ENCODE measurements at places on chromosomes 1 and 21. TPM values are rescaled to one million over a fixed set of nuclear protein-coding genes. Genes with fewer than 3 reads are reported as not detected.
A peak's percentile ranks its signal among the peaks of the same experiment; 100 is the strongest.

GRCh38 chr1:55589671-55590297, 374.6 kb upstream of the USP24 start:
- H3K4me1 ChIP-seq: no peaks in the 10 kb centered on the region
- DNase-seq: no peak
- H3K27me3 ChIP-seq: no peaks in the 10 kb centered on the region

DNA sequence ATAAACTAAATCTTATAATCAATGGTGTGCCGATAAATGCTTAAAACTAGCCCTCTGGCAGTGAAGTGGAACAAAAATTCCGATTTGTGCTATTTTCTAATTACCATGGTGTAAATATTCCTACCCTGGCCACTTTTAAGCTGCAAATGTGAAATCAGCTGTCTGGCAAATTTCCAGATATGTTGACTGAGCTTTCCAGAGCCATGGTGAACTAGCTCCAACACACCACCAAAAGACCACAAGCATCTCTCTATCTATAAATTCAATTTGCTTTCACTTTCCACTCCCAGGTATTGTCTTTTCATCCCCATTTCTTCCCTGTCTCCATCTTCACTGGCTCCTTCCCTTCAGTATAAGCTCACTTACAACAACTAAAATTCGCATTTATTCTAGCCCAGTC, 152.3 kb upstream of the RGS18 start:
- H3K27ac ChIP-seq: no peak overlapping the region
- H3K4me1 ChIP-seq: no peaks in the 10 kb centered on the region
- no peak for DNase-seq
- H3K4me3 ChIP-seq: no peak overlapping the region

GRCh38 chr1:117009132-117009531, 7.6 kb downstream of the CD101 start:
- no peaks in the 10 kb centered on the region for H3K4me1 ChIP-seq
- H3K4me3 ChIP-seq: no peak overlapping the region
- H3K27ac ChIP-seq: no peak overlapping the region
- H3K27me3 ChIP-seq: no peaks in the 10 kb centered on the region

DNA sequence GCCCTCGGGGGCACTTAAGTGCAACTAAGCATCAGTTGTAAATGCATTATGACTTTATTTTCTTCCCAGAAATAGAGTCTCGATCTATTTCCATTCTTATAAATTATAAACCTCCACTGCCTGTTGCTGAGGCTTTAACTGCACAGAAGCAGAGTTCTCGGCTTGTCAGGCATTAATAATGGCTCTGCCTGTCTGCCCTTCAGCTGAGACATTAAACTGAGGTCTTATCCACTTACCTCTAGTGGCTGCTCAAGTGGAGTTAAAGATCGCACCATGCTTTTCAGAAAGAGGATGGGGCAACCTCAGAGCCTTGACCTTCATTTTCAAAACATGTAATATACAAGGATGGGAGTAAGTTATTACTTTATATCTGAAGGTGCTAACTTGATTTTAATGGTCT, 597.6 kb upstream of the PRMT6 start:
- no peak overlapping the region for H3K4me3 ChIP-seq
- H3K27me3 ChIP-seq: no peaks in the 10 kb centered on the region
- no peaks in the 10 kb centered on the region for H3K36me3 ChIP-seq
- DNase-seq: no peak
- no peaks in the 10 kb centered on the region for H3K4me1 ChIP-seq

- DNase-seq: no peak
- H3K4me1 ChIP-seq: no peaks in the 10 kb centered on the region
- no peaks in the 10 kb centered on the region for H3K27me3 ChIP-seq
Observed at GRCh38 chr1:154859151-154859785, 10.8 kb downstream of the KCNN3 start.

GRCh38 chr21:38908537-38908936, 102.8 kb downstream of the ETS2 start:
- no peak for DNase-seq
- no peaks in the 10 kb centered on the region for H3K36me3 ChIP-seq
- no peaks in the 10 kb centered on the region for H3K27me3 ChIP-seq
- H3K4me3 ChIP-seq: no peak overlapping the region
- peaks cover 48% of the 10 kb centered on the region for H3K4me1 ChIP-seq

GRCh38 chr1:206029484-206029883, 5.8 kb upstream of the CTSE start:
- no peak for DNase-seq
- no peaks in the 10 kb centered on the region for H3K27me3 ChIP-seq
- no peak overlapping the region for H3K27ac ChIP-seq
- no peaks in the 10 kb centered on the region for H3K36me3 ChIP-seq
- H3K4me1 ChIP-seq: peaks cover 19% of the 10 kb centered on the region

MIER1 gene
- total RNA-seq: 6.4 TPM

- H3K36me3 ChIP-seq: no peaks in the 10 kb centered on the region
- no peaks in the 10 kb centered on the region for H3K4me1 ChIP-seq
- no peak overlapping the region for H3K27ac ChIP-seq
- H3K27me3 ChIP-seq: no peaks in the 10 kb centered on the region
- H3K4me3 ChIP-seq: no peak overlapping the region
Observed at GRCh38 chr1:239563681-239564080, 177.3 kb downstream of the CHRM3 start.

SEMA6C gene
- 8.1 TPM for total RNA-seq

RGS13 gene
- total RNA-seq: 3.9 TPM

SELENBP1 gene
- 341 TPM for total RNA-seq

WNT3A gene
- total RNA-seq: not detected

DNA sequence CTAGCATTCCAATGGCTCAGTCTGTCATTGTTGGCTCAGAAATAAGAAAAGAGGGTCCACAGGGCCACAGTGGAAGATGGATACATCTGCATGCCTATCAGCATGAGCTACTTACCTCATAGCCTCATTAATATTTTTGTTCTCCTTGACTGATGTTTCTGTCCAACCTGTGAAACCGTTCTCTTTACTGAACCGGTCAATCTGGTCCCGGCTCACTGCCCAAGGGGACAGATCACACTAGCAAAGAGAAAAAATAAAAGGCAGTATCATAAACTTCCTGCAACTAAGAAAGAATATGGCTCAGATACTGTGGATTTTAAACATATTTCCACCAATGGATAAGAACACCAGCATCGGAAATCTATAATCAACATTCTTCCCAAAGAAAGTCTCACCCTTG, 4.7 kb downstream of the RAB29 start:
- DNase-seq: no peak
- no peaks in the 10 kb centered on the region for H3K36me3 ChIP-seq
- no peak overlapping the region for H3K27ac ChIP-seq

DNA sequence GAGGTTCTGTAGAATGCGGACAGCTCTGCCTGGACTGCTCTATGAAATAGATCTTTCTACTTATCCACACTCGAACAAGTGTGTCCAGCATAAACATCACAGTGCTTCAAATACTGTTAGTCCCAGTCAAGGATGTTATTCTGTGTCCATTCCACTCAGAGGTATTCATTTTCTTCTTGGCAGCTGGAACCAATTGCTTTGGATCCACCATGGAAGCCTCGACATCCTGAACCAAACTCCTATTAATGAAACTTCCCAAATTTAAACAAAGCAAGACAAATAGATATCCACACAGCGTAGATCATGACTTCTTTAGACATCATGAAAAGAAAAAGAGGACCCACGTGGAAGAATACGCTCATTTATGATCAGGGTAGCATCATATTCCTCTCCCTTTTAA, 95.8 kb downstream of the DISC1 start:
- H3K36me3 ChIP-seq: no peaks in the 10 kb centered on the region

C1orf226 gene
- total RNA-seq: 4.3 TPM

BATF3 gene
- total RNA-seq: not detected

DNA sequence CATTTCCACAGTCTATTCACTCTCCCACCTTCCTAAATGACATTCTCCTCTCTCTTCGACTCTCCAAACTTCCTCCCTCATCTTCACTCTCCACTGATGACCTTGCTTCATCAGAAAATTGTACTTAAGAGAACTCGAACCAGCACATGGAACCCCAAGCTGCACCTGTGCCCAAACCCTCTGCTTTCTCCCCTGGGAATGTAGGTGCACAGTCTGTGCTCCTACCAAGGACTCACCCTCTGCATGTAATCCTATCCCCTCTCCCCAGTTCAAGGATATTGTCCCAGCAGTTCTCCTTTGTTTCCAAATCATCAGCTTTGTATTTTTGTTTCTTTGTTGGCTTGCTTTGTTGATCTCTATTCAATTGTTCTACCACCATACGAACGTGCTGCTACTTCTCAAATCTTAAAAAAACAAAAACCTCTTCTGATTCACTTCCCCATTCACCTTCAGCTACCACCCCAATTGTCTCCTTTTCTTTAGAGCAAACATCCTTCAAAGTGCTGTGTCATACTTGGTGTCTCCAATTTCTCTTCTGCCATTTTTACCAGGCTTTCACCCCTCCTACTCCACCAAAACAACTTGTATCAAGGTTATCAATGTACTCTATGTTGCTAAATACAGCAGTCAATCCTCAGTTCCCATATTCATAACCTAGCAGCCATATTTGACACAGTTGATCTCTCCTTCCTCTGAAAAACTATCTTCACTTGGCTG, 26.8 kb downstream of the RAB3B start:
- no peaks in the 10 kb centered on the region for H3K27me3 ChIP-seq
- no peaks in the 10 kb centered on the region for H3K36me3 ChIP-seq
- H3K4me1 ChIP-seq: no peaks in the 10 kb centered on the region
- DNase-seq: no peak
- no peak overlapping the region for H3K27ac ChIP-seq

GRCh38 chr1:231719485-231720183, 93.0 kb downstream of the DISC1 start:
- H3K4me1 ChIP-seq: no peaks in the 10 kb centered on the region
- H3K36me3 ChIP-seq: no peaks in the 10 kb centered on the region
- no peak overlapping the region for H3K4me3 ChIP-seq
- H3K27me3 ChIP-seq: no peaks in the 10 kb centered on the region
- DNase-seq: no peak
- H3K27ac ChIP-seq: no peak overlapping the region

- H3K27ac ChIP-seq: no peak overlapping the region
- DNase-seq: no peak
- H3K4me3 ChIP-seq: no peak overlapping the region
- no peaks in the 10 kb centered on the region for H3K4me1 ChIP-seq
Observed at GRCh38 chr1:230307213-230307612, 118.9 kb downstream of the PGBD5 start.

DNA sequence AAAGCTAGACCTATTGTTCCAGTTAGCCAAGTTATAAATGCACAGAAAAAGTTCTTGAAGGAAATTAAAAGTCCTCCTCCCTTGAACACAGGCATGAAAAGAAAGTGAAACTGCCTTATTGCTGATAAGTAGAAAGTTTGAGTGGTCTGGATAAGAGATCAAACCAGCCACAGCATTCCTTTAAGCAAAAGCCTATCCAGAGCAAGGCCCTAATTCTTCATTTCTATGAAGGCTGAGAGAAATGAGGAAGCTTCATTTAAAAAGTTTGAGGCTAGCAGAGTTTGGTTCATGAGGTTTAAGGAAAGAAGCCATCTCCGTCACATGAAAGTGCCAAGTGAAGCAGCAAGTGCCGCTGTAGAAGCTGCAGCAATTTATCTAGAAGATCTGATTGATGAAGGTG, 2.7 kb upstream of the SSX2IP start:
- no peak overlapping the region for H3K4me3 ChIP-seq
- H3K27me3 ChIP-seq: no peaks in the 10 kb centered on the region
- DNase-seq: no peak
- H3K36me3 ChIP-seq: no peaks in the 10 kb centered on the region
- no peak overlapping the region for H3K27ac ChIP-seq

DNA sequence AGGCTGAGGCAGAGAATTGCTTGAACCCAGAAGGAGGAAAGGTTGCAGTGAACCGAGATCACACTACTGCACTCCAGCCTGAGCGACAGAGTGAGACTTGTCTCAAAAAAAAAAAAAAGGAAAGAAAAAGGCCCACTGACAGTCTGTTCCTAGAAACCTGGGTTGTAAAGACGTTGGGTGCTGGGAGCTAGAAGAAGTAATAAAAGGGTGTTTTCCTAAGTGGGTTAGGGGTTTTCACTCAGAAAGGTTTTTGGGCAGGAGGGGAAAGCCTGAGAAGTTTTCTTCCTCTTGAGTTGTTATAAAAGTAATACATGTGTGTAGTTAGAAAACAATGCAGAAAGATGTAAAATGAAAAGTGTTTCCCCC, 25.4 kb downstream of the CELA3A start:
- no peak overlapping the region for H3K27ac ChIP-seq
- no peaks in the 10 kb centered on the region for H3K27me3 ChIP-seq
- no peak overlapping the region for H3K4me3 ChIP-seq
- no peaks in the 10 kb centered on the region for H3K36me3 ChIP-seq

DNA sequence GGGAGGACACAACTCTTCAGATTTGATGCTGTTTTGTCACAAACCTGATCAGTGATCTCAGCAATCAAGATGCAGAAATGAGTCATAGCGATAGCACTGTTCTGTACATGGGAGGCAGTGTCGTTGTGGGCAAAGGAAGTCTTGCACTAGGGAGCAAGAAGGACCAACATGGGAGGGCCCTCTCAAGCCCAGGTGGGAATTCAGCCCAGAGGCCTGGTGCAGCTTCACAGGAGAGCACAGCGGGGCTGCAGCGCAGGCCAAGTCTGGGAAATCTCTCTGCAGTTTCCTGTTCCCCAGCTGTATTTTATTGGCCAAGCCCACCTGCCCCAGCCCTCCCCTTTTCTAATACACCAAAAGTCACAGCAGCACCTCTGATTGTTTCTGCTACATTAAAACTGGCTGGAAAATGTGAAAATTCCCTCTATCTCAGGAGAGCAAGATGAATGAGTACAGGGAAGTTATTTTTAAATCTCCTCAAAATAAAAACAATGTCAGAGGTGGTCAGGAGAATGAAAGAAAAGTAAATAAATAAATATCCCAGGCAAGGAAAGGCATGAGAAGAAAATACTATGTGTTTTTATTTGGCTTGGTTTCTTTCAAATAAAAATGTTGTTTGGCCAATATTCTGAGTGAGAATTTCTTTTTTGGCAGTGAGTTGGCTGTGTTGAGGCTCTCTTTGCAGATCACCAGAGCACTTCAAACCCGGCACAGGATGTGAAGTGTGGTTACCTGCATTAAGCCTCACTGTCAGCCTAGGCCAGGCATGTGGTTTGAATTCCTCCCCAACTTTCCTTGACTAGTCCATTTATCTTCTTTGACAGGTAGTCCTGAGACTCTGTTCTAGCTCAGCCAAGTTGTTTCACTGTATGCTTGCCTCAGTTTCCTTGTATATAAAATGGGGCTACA, 422.1 kb downstream of the PLPP3 start:
- no peak overlapping the region for H3K4me3 ChIP-seq
- H3K27ac ChIP-seq: no peak overlapping the region
- H3K27me3 ChIP-seq: no peaks in the 10 kb centered on the region
- no peaks in the 10 kb centered on the region for H3K36me3 ChIP-seq
- H3K4me1 ChIP-seq: no peaks in the 10 kb centered on the region

GRCh38 chr1:68111519-68112436, 61.4 kb upstream of the DIRAS3 start:
- DNase-seq: peak; percentile 93
- H3K4me1 ChIP-seq: peaks cover 21% of the 10 kb centered on the region
- no peaks in the 10 kb centered on the region for H3K36me3 ChIP-seq
- no peak overlapping the region for H3K4me3 ChIP-seq

HPDL gene
- total RNA-seq: 4.1 TPM

DNA sequence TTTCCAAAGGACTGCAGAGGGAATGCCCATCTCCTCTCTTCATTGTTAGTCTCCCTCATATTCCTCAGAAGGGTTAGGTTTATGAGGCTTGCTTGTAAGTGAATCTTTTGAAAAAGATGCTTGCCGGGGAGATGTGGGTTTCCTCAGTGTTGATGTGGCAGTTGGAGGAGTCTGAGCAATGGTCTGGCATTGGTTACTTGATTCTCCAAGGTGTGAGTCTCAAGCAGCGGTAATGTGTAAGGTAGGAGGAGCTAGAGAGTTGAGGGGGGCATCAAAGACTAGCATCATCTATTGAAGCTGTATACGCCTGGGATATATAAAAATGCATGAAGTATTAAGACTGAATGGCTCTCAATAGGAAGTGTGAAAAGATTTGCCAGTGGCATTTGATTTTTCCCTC, 21.5 kb downstream of the KHDRBS1 start:
- H3K4me1 ChIP-seq: peaks cover 30% of the 10 kb centered on the region
- peaks cover 10% of the 10 kb centered on the region for H3K36me3 ChIP-seq
- H3K4me3 ChIP-seq: no peak overlapping the region
- no peak overlapping the region for H3K27ac ChIP-seq
- no peaks in the 10 kb centered on the region for H3K27me3 ChIP-seq
